Skeletal muscle cell (primary cell): ENCODE measurements at places on chromosomes 5 and 9.

DNA sequence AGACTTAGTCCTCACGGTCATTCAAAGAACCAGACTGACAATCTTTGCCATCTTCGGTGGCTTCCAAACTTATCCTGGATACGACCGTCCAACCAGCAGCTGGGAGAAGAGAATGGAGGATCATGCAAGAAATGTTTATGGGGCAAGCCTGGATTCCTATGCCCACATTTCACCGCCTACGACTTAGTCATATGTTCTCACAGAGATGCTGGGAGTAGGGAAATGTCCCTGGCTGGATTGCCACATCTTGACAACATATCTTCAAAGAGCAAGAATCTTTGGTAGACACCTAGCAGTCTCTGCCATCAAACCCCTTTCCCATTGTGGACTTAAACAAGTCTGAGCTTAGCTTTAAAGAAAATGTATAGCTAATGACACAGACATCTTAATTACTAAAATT is 5.0 kb downstream of the MED7 start:
- DNase-seq, result peak; percentile 23

DNA sequence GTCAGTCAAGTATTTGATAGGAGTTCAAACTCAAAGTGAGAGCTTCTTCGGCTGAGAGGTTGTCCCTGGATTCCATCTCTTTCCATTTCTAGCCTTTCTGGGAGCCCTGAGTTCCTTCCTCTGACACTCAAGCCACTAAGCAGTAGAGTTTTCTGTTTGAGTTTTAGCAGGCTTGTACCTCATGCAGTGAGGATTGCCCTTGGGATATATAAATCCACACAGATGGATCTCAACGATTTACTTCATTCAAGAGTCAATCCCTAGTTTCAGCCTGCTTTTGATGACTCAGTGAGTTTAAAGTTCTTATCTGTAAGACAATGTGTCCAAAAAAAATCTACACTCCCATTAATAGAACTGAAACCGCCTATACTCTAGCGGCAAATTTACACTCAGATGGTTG is 2240.9 kb upstream of the WWC1 start:
- DNase-seq, result no peak

DNA sequence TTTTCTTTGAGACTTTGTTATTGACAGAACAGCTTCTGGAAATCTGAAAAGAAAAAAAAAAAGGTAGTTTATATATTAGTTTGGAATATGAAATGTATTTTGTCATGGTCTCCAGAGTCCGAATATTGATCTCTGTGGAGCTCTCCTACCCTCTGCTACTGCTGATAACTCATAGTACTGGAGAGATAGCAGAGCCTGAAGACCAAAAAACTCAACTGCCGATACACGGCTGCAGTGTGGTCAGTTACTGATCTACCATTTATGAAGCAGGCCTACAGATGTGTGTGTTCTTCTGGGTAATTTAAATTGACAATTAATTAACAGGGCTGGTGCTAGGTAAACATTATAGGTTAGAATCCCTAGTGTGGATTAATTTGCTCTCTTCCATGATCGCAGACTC is 3.8 kb upstream of the FAM120A start:
- no peak for DNase-seq

- no peak for DNase-seq
These were observed 31.3 kb downstream of the USP20 start for GRCh38 chr9:129866394-129867135.

DNA sequence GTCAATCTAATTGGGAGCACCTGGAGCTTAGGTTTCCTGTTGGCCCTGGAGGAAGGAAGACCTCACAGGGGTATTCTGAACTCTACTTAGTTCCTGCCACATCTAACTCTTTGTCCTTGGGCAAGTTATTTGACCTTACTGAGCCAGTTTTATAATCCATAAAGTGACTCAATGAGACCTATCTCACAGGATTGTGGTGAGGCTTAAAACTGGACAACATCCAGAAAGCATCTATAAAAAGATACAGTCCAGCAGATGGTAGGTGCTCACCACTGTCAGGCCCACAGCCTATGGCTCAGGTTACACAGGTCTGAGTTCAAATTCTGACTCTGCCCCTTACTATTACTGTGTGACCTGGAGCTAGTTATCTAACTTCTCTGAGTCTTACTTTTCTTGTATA is 23.3 kb downstream of the KCNV2 start:
- DNase-seq, result no peak

GRCh38 chr5:131986161-131986912 is 25.1 kb downstream of the ACSL6 start:
- no peak for DNase-seq

DNA sequence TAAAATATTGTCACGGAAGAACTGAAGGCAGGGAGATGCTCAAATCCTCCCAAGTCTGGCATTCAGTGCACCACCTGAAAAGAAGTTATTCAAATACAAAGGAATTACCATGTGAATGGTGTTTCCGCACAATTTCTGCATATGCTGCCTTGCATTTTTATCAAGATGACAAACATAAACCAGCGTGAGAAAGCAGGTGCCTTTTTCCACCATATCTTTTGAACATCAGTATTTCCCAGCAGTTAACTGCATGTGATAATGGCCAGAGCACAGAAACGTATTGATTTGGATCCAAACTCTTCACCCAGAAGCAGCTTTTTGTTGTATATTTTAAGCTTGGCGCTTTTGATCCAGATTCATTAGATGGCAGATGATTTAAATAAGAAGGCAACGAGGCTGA is 808.0 kb downstream of the TLE1 start:
- DNase-seq, result no peak

DNA sequence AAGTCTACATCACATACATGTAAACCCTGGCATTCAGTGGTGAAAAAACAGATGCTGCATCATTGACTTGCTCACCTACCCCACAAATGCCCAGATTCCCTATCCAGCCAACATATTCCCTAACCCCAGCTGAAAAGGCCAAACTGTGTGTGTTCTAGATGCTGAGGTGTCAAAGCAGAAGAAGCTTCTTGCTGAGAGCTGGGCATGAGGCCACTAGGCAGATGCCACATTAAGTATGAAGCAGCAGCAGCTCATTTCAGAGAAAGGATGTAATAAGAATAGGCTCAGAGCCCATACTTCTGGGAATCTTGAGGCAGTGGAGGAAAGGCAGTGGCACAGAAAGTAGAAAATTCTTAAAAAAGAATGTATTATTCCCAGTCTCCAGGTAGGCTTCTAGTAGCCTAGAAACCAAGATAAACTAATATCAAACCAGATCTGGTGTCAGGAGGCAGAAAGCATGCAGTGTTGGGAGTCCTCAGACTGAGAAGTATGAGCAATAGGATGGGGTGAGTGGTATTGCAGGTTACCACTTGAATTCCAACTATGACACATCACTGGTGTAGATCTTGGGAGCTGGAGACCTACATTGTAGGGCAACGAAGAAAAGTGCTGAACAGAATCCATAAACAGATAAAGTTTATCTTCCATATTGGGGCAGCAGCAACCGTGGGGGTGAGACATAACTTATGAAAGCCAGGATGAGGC is 71.9 kb upstream of the GRHPR start:
- no peak for DNase-seq

DNA sequence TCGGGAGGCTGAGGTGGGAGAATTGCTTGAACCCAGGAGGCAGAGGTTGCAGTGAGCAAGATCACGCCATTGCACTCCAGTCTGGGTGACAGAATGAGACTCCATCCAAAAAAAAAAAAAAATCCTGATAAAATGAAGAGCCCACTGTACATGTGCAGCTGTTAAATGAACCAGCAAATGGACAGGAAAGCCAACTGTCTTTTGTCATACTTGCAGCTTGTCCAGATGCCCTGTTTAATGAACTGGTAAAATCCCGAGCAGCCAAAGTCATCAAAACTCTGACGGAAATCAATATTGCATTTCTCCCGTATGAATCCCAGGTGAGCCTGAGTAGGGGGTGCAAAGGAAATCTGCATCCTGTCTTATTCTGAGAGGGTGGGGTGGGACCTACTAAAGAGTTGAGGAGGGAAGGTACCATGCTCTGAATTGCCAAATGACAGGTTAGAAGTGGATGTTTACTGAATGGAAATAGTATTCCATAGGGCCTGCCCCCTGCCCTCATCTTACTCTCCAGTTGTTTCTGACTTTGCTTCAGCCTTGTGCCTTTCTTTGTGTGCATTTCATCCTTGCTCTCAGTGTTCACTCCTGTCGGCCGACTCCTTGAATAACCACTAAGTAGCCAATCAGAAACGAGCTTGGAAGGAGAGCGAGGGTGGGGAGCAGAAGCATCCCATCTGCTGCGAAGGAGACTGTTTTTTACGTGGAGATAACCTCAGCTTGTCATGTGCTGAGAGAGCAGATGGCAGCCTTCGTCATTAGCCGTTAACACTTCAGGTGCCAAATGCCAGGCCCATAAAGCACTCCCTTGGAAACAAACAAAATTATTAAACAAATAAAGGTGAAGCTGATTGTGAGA is 45.7 kb upstream of the CFAP157 start:
- DNase-seq, result no peak

GRCh38 chr5:177364159-177364962 is 6.6 kb downstream of the RGS14 start:
- no peak for DNase-seq
